Stimulated activated CD8-positive, alpha-beta memory T cell treated with anti-CD3 and anti-CD28 coated beads, Interleukin-15, amount 100 ng/mL, for 24 hours (primary cell): ENCODE measurements at places on chromosomes 12 and 14.

GRCh38 chr12:124509676-124510300 lies 57.6 kb downstream of the NCOR2 start:
- DNase-seq, result no peak

DNA sequence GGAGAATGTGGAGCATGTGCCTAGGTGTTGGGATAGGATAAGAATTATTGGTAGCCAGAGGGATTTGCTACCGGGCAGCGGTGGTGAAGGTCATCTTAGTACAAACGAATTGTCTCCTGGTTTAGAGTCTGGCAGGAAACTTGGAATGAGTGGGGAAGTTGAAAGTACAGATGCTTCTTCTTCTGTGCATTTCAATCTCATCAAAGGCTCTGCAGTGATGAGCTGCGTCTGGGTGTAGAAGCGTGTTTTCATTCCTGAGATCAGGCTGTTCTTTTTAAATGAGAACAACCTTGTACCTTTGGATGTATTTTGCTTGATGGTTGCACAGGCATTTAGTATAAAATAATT lies 2.1 kb downstream of the WNK1 start:
- DNase-seq, result no peak

DNA sequence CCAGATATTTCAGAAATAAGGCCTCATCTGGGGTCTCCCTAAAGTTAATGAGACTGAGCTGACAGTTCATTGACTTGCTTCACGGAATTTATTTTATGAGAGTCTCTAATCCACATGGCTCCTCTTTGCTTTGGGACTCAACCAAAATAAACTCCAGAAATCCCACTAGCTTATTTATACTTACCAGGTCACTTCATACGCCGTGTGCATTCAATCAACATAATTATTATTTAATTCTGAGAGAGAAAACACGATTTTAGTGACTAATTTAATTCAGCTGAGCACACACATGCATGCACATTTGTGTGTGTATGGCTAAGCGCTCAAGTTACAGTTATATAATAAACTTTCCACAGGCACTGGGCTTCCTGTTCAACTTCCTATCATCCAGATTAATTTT lies 333.4 kb upstream of the CCDC196 start:
- no peak for DNase-seq

DNA sequence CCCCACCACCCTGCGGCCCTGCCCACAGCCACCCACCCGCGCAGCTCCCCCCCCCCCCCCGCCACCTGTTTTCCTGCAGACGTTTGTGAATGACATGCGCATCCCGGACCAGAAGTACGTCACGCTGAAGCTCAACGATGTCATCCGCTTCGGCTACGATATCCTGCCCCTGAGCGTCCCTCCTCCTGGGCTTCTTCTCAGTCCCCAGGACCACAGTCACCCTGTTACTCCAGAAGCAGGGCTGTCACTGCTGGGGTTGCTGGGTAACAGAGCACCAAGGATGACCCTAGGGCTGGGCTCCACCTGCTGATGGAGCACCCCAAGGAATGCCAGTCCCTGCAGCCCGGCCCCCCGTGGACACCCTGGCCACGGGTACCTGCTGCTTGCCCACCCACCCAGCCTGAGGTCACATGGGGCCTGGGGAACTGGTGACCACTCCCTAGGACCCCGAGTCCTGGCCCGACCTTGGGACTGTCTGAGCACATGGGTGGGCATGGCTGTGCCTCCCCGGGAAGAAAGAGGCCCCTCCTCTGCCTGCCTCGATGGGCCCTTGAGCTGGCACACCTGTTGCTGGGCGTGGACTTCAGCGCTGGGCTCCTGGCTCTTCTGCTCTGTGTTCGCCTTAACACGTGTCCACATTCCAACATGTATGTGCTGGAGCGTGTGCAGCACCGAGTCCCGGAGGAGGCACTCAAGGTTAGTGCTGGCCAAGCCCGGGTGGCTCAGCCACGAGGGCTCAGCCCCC lies 12.9 kb downstream of the CEP170B start:
- no peak for DNase-seq

- DNase-seq, result no peak
Observed at GRCh38 chr12:70106347-70106746, 136.9 kb upstream of the CNOT2 start.

DNA sequence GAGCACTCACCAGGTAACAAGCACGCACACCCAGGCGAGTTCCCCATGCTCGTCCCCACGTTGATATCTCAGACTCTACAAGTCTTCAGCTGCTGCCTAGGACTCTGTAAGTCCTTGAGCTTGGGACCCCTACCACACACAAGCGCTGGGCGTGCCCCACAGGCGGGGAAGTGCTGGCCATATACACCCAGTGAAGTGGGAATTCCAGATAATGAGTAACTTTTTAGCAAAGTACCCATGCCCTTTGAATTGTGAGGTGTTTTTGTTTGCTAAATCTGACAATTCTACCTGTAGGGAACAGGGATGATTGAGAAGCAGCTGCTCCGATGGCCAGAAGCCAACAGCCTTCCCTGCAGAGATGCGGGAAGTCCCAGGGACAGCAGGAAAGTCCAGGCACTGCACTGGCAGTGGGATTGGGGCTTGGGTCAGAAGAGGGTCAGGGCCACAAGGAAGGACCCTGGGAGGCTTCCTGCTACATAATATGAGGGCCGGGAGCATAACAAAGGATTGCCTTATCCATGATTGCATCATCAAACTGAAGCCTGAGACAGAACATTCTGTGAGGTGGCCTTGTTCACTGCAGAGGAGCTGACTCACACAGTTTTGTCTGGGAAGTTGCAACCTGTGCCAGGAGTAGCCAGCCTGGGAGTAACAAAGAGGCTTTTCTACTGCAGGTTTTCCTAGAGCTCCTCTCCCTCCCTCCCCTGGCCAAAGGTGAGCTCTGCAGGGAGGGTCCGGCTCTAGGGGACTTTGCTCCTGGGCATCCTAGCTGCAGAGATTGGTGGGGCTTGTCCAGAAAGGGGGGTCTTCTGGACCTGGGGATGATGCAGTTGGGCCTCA lies 13.2 kb upstream of the SERPINA3 start:
- DNase-seq, result no peak

- no peak for DNase-seq
Observed at GRCh38 chr12:132138941-132139871, 4.9 kb downstream of the DDX51 start.

- no peak for DNase-seq
Observed at GRCh38 chr12:107560899-107561285, 124.7 kb upstream of the PWP1 start.

GRCh38 chr14:62905566-62905965 lies 139.7 kb downstream of the KCNH5 start:
- DNase-seq, result no peak

GRCh38 chr12:46472893-46473633 lies 100.5 kb upstream of the SLC38A2 start:
- DNase-seq, result no peak

GRCh38 chr12:11593013-11593412 lies 56.5 kb upstream of the ETV6 start:
- no peak for DNase-seq

- no peak for DNase-seq
Observed at GRCh38 chr12:52448228-52448627, 3.7 kb downstream of the KRT6B start.

GRCh38 chr12:91533366-91533765 lies 350.7 kb upstream of the DCN start:
- no peak for DNase-seq

- DNase-seq, result no peak
Observed at GRCh38 chr12:107461222-107461975, 224.2 kb upstream of the PWP1 start.

- DNase-seq, result no peak
Observed at GRCh38 chr14:53237488-53237887, 84.4 kb upstream of the DDHD1 start.

DNA sequence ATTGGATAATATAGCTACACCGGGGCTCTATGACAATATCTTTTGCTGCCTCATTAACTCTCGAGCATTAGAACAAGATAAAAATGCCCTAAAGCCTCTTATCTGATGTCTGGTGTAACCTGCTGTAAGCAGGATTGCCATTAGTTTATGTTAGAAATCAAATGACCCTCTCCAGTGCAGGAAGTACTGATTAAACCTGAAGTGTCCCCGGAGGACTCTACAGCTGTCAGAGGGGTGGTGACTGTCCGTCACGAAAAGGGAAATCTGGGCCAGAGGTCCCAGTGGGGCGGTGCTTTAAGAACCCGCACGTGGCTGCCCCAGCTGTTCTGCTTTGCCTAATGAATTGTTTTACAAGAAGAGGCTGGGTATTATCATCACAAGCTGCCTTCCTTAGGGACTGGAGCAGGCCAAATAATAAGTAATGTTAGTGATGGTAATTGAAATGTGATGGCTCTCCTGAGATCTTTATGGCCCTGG lies 55.7 kb downstream of the LIN52 start:
- no peak for DNase-seq

GRCh38 chr14:92499234-92499633 lies 14.3 kb upstream of the RIN3 start:
- no peak for DNase-seq

DNA sequence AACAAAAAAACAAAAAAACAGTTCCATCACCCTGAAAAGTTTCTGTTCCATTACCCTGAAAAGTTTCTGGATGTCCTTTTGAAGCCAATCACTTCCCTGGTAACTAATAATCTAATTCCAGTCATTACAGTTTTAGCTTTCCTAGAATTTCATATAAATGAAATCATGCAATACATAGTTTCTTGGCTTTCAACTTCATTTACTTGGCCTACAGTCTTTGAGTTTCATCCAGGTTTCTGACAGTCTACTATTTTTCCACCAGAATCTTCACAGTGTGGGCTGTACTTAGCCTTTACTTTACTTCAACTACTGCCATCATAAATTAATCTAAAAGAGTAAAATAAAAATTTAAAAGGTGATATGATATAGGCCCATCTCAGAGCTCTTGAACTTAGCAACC lies 55.5 kb downstream of the RPS6KA5 start:
- no peak for DNase-seq

- DNase-seq, result no peak
Observed at GRCh38 chr12:19575337-19576243, 136.3 kb downstream of the AEBP2 start.

DNA sequence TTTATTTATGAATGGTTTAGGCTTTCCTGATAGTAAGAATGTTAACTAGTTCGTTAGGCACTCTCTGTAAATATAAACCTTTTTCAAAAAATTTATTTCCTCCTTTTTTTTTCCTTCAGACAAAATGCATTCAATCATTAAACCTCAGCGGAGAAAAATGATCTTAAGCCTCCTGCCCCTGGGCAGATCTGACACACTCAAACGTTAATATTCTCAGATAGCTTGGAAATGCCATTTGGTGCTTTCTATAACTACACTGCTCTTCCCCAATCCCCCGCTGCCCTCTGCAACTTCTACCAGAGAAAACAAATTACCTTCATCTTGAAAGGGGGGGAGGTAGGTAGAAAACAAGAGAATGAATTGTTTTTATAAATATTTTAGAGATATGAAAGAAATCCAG lies 521.2 kb downstream of the MED13L start:
- DNase-seq, result no peak

GRCh38 chr14:29740491-29740890 lies 187.2 kb downstream of the PRKD1 start:
- no peak for DNase-seq

DNA sequence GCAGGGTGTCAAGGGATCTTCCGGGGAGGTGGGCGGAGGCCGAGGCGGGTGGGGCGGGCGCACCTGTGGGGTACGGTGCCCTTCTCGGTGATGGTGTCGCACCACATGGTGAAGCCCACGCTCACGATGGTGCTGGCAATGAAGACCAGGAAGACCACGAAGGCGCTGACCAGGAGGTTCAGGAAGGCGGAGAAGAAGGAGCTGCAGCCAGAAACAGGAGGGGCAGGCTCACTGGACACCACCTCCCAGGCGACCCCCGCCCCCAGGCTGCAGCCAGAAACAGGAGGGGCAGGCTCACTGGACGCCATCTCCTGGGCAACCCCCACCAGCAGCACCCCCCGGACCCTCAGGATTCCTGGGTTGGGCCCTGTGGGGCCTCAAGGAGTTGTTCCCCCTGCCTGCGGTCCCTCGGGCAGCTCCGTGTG lies 7.6 kb downstream of the TMEM179 start:
- DNase-seq, result no peak

- no peak for DNase-seq
Observed at GRCh38 chr14:52936437-52936836, 14.4 kb downstream of the FERMT2 start.

- no peak for DNase-seq
Observed at GRCh38 chr12:26434299-26435068, 239.1 kb downstream of the SSPN start.

DNA sequence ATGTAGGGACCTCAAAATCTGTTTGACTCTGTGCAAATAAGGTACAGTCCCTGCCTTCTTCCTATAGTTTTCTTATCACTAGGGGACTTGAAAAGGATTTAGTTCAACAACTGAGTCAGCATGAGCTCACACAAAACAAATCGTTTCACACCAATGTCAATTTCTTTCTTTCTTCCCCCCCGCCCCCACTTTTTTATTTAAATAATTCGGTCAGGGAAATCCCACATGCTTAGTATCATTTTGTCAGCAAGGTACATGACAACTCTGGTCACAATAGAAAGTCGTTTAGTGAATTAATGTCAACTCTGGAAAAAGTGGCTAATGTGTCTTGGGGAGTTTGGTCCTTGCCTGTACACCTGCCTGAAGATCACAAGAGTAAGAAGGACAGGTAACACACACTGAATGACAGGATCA lies 232.2 kb upstream of the PLEKHG7 start:
- DNase-seq, result no peak

- no peak for DNase-seq
Observed at GRCh38 chr12:126993898-126994297, 1273.1 kb upstream of the TMEM132C start.

DNA sequence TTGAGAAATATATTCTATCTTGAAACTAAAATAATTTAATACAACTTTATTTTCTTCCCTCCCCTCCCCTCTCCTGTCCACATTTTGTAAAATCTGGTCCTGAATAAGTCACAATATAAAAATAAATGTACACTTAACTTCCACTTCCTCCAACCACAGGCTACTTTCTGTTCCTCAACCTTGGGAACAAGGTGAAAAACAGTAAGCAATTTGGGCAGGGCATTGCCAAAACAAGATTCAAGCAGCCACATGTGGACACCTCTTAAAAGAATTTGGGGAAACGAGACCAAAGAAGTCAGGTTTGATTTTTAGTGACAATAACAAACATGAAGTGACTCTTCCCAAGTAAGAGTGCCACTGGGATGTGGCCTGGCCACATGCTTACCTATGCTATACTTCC lies 115.7 kb downstream of the PTPRQ start:
- no peak for DNase-seq

GRCh38 chr12:16218934-16219751 lies 58.3 kb downstream of the SLC15A5 start:
- DNase-seq, result no peak

- DNase-seq, result no peak
Observed at GRCh38 chr12:46370380-46370734, 2.2 kb downstream of the SLC38A2 start.
